Lung microvascular endothelial cell (primary cell): ENCODE measurements at places on chromosomes 3 and 15. TPM values are rescaled to one million over a fixed set of nuclear protein-coding genes. Genes with fewer than 3 reads are reported as not detected.
A peak's percentile ranks its signal among the peaks of the same experiment; 100 is the strongest.

DNA sequence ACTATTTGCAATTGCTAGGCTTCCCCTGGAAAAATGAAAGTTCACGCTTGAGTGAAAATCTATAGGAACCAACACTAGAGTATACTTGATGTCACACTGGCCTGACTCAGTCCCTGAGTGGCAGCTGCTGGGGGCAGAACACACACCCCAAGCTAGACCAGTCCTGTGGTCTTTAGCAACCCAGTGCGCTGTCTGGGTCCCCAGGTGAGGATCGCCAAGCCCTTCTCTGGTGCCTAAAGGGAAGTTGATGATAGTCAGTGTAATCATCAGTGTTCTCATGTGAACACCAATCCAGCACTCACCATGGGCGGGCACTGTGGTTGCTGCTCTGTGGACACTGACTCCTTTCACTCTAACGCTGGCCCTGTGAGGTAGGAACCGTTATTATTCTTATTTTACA is 11.2 kb downstream of the ALDH1A3 start:
- DNase-seq: no peak

SQOR gene
- 118 and 162 TPM in 2 replicates for total RNA-seq

DNA sequence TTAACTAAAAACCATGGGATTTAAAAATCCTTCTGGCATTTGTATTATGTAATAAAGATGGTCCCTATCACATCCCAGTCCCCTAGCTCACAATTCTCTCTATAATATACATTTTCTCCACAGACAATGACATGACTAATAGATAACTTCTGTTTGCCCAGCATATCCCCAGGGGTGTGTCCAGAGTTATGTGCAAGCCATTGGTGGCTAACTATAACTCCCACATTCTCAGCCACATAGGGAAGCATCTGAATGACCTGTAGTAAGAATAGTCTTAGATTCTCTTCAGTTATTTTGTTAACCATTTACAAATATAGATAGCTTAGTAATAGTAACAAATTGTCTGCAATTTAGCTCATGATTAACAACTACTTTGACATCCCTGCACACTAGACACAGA is 52.2 kb upstream of the RBSN start:
- peak; percentile 3 for DNase-seq

GRCh38 chr3:133514418-133514817 is 59.1 kb upstream of the CDV3 start:
- DNase-seq: no peak

DNA sequence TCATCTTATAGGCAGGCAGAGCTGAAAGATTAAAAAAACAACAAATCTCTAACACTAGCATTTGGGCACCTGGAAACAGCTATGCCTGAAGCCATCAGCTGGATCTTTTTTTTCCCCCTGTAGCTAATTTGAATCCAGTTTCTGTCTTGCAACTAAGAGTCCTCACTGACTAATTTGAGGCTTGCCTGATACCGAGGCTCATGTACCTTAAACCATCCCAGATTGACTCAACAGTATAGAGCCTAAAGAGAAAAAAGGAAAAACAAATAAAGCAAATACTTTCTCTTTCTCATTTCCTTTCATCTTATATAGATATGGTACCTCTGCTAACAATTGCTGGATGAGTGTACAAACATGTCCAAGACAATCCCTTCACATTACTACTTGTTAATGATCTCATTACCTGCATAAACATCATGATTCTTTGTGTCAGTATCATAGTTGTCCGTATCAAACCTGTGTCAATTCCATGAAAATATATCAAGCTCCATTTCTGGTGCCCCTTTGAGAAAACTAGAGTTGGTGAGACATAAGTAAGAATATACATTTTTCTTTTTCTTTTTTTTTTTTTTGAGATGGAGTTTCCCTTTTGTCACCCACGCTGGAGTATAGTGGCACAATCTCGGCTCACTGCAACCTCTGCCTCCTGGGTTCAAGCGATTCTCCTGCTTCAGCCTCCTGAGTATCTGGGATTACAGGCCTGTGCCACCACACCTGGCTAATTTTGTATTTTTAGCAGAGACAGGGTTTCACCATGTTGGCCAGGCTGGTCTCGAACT is 43.1 kb downstream of the BHLHE40 start:
- DNase-seq: peak; percentile 41

DNASE1L3 gene
- total RNA-seq: 3.1 and 5.0 TPM in 2 replicates

DNA sequence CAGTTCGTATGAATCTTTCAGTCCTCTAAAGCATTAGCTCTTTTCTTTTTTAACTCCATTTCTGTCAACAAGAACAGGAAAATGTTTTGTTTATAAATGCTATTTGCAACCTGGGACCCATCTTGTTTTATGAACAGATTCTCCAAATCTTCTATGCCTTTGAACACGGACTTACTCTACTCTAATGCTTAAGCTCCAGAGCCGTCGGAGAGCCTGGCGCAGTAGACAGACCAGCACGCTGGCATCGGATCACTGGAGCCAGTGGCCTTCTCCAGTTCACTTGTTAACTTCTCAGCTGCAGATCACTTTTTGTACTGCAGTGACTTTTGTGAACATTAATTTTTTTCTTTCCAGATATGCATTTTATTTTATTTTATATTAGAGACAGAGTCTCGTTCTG is 122.8 kb downstream of the GHSR start:
- no peak for DNase-seq

- DNase-seq: peak; percentile 97
These were observed 271.6 kb upstream of the ZPLD1 start for GRCh38 chr3:102163039-102163817.

- no peak for DNase-seq
These were observed 22.0 kb upstream of the ALPK3 start for GRCh38 chr15:84795186-84795585.

DNA sequence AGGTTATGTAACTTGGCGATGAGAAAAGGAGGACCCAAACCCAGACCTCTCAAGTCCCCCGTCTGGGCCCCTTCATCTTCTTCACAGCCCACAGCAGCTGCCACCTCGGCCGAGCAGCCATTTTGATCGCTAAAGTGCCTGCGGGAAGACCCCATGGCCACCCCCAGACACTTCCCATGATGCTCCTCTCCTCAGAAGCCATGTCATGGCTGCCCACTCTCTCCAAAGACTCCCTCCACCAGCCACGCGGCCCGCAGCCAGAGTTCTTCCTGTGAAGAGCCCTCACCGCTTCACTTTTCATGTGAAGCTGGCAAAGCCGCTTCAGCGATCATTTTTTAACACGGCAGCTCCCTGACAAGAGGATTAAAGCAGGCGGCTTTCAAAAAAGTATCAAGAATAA is 335.2 kb downstream of the RORA start:
- DNase-seq: no peak

DNA sequence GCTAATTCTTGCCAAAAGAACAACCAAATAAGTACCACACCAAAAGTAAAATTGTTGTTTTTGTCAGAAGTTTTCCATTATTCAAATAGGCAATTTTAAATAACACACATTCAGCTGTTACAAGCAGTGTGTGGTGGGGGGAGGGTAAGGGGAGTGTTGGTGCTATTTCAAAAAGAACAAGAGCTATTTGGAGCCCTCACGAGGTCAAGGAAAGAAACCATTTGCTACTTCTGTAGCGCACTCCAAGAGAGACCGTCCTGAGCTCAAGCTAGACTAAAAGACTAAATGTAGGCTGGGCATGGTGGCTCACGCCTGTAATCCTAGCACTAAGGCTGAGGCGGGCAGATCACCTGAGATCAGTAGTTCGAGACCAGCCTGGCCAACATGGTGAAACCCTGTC is 21.2 kb upstream of the IGF2BP2 start:
- DNase-seq: no peak

PLIN1 gene
- total RNA-seq: under 0.01 TPM in 1 of 2 replicates, not detected in the other

- DNase-seq: no peak
These were observed 4.1 kb upstream of the UTS2B start for GRCh38 chr3:191334346-191334893.

GRCh38 chr3:187900993-187901755 is 155.9 kb upstream of the BCL6 start:
- no peak for DNase-seq

ASB14 gene
- total RNA-seq: not detected in 2 replicates

- DNase-seq: peak; percentile 34
These were observed 25.5 kb downstream of the SIN3A start for GRCh38 chr15:75425966-75426500.

POPDC2 gene
- total RNA-seq: 0.22 and 0.40 TPM in 2 replicates

- DNase-seq: no peak
These were observed 12.4 kb downstream of the LINGO1 start for GRCh38 chr15:77620297-77620696.

GRCh38 chr3:146682171-146682570 is 77.0 kb upstream of the PLSCR5 start:
- no peak for DNase-seq

EFHB gene
- total RNA-seq: under 0.01 and 0.20 TPM in 2 replicates

DNAJC13 gene
- total RNA-seq: 34.9 and 42.3 TPM in 2 replicates

DNA sequence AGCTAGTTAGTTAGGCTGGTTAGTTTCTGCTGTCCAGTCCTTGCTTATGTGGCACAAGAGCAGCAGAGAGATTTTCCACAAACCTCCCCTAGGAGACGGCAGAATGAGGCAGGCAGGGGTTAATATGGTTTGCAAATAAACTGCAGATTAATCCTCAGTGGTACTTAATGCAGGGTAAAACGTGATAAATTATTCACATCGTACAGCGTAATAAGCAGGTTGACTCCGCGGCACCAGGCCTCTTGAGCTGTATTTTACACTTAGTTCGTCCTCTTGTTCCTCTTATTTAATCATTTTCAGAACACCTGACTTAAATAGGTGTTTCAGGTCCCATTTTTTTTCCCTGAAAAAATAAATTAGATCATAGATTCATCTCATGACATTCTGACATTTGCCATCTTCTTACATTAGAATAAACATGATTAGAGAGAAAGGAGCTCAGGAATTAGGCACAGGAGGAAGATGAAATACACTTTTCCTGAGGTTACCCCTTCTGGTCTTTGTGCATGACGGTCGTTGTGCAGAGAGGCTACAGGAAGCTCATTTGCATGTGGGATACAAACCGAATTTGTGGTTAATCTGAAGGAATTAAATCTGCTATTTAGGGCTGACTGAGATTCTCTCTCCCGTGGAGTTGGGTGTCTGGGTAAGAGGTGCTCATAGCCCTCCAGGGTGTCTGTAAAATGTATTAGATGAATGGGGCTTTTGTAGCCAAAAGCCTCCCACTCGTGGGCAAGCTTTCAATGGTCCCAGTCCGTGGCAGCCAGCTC is 27.1 kb upstream of the VPS8 start:
- DNase-seq: no peak

- no peak for DNase-seq
These were observed 40.2 kb upstream of the IDH2 start for GRCh38 chr15:90142216-90143165.

FAN1 gene
- total RNA-seq: 4.8 and 9.5 TPM in 2 replicates

CYP1A2 gene
- not detected in 2 replicates for total RNA-seq

ANKUB1 gene
- not detected in 2 replicates for total RNA-seq

MASP1 gene
- 0.40 and 1.7 TPM in 2 replicates for total RNA-seq

GRCh38 chr3:134620476-134621115 is 30.2 kb downstream of the KY start:
- DNase-seq: no peak

GOLGA6L9 gene
- 0.60 and 0.87 TPM in 2 replicates for total RNA-seq

GRCh38 chr15:66364944-66365528 is 8.6 kb upstream of the TIPIN start:
- DNase-seq: no peak

AMIGO3 gene
- total RNA-seq: under 0.01 and 0.40 TPM in 2 replicates

RGMA gene
- total RNA-seq: 0.20 and 0.22 TPM in 2 replicates

GRCh38 chr3:21691036-21691435 is 60.0 kb downstream of the ZNF385D start:
- DNase-seq: no peak

DNA sequence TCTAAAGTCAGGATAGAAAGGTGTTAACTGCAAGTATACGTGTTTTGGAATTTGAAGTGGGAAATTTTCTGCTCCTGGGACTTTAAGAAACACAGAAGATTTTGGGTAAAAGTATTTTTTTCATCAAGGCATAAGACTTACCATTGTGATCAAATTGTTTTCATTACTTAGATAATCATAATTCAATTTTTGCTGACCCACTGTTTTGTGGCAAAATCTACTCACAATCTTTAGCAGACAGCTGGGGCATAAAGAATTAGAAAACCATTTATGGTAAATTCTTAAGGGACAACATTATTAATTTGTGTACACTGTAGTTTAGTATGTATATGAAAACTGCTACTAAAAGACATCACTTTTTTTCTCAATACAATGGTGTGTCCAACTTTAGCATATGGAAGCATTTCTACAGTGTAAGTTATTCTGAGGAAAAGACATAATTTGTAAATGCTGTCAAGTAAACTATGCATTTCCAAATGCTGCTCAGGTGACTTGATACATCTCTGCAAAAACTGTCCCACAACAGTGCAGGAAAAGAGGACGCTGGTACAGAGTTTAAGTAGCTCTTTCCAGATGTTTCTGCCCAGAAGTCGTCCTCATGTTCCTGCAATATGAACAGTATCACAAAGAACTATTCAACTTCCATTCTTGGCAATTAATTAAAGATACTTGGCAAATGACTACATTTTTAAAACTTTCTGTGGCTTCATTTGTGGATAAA is 52.3 kb downstream of the THSD4 start:
- DNase-seq: no peak

KLHL40 gene
- total RNA-seq: not detected in 2 replicates

HDC gene
- total RNA-seq: not detected in 2 replicates

GRCh38 chr3:157313186-157313585 is 123.5 kb upstream of the PTX3 start:
- no peak for DNase-seq

- no peak for DNase-seq
These were observed 53.6 kb downstream of the VGLL3 start for GRCh38 chr3:86937306-86937791.

DNA sequence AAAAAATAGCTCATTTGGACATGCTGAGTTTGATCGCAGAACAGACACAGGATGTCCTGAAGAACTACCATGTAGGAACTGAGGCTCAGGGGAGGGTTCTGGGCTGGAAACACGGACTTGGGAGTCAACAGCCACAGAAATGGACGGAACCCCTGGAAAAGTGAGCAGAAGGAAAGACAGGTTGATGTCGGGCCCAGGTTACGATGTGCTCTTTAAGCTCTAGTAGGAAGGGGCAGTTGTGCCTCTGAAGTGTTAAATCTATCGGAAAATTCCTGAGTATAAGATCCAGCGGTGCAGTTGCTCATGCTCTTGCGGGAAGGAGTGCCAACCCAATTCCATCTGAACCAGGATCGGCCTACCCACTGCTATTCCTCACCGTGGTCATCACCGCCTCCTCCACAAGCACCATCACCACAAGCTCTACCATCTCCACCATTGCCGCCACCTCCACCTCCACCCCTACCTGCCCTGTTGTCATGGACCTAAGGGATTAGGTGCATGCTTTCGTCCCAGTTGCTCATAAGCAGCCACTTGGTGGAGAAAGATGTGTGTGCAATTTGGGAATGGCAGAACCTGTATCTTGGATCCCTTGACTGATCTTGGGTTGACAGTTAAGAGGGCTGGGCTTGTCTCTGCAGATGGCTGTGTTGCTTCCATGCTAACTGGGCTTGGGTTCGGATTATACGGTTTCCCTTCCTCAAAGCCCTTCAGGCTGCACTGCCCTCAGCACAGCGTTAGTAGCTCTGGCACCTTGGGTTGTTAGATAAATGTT is 108.5 kb downstream of the ASB7 start:
- DNase-seq: no peak

DNA sequence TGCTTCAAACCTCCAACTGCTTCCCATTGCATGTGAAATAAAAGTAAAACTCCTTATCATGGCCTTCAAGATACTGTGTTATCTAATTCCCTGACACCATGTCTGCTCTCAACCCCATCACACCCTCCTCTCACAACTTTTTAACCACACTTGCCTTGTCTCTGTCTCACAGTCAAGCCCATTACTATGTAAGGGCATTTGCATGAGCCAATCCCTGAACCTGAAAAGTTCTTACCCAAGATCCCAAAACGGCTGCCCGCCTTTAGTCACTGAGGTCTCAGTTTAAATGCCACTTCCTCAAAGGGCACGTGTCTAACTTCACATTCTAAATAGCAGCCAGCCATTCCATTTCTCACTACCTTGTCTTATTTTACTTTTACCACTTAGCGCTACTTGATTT is 83.1 kb downstream of the SST start:
- DNase-seq: no peak
